NCI-H748 treated with DMSO at 0.1 percent for 48 hours (cell line): ENCODE measurements at places on chromosomes 1 and 21.

DNA sequence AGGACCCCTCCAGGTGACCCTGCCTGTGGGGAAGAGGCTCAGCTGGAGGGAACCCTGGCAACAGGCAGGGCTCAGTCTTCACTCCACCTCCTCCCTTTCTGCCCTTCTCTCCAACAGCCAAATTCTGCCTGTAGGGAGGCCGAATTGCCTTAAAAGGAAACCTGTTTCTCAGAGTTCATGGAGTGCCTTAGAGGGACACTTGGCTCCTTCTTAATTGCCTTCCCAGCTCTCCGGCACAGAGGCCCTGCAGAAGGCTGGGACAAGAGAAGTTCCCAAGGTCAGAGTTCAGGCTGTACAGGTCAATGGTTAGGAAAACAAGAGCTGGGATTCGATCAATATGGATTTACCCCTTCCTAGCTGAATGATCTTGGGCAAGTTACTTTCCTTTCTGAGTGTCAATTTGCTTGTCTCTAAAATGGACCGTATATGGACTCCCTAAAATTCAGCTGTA lies 6.2 kb downstream of the CSRP1 start:
- no peak for DNase-seq

DNA sequence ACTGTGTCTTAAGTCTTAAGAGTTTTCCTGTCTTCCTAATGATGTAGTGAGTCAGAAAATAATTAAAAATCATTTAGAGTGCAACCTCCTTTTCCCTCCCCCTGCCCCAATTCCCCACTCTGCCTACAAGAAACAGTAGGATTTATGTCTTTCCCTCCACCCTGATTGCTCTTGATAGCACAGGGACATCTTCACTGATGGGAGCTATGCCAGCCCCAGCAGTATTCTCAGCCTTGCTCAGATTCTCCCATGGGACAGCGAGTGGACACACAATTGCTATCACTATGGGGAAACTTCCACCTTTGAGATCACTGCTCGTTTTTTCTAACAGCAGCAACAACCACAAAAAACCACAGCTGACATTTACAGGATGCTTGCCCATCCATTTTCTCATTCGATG lies 216.6 kb upstream of the PLXNA2 start:
- no peak for DNase-seq

GRCh38 chr1:59128784-59129227 lies 168.1 kb upstream of the FGGY start:
- no peak for DNase-seq

GRCh38 chr1:112673592-112674439 lies 643 bp upstream of the MOV10 start:
- peak; percentile 42 for DNase-seq
